Brain microvascular endothelial cell (primary cell): ENCODE measurements at places on chromosomes 1 and 21.

DNA sequence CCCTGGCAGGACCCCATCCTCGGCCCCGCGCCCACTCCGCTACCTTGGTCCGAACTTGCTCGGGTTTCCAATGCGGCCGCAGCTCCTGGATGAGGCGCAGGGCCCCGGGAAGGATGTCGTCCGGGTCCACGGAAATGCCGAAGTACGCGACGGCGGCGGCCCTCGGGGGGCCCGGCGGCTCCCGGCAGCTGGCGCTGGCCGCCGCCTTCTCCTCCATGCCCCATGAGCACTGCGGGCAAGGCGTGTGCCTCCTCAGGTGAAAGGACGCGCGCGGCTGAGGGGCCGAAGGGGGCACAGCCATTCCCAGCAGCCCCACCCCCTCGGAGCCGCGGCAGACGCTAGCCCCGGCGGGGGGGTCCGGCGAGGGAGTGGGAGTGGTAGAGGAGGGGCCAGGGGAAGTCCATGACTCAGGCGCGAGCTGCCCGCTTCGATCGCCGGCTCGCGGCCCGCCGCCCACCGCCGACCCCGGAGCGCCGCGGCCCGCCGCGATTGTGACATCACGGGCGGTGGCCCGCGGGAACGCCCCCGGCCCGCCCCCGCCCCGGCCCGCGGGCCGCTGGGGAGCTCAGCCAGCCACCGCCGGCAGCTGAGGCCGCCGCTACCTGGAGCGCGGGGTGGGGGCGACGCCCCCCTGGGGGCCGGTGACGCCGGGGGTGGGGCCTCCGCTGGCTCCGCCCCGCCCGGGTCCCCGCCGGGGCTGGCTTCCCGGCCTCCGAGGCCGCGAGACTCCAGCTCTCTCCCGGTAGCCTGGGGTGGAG lies at the start of gene ETNK2:
ETNK2 (minus strand) TSS at position 493 of the 758 bp plus-strand sequence; CDS start at position 301, 192 bp downstream.
- DNase-seq, result no peak

DNA sequence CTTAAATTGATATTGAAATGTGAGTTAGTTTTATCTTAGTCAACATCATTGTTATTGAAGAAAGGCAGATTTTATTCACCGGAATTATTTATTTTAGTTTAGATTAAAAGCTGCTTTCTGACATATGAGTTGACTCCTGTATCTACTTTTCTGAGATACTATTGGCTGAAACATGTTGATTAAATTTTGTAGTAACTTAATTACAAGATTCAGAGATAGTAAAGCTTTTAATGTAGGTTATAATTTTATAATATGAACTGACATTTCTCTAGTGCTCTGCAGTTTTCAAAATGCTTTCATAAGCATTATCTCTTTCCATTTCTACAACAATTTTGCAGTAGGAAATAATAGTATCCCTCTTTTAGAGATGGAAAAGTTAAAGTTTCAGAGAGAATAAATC lies 616.0 kb downstream of the USP25 start:
- DNase-seq, result no peak

DNA sequence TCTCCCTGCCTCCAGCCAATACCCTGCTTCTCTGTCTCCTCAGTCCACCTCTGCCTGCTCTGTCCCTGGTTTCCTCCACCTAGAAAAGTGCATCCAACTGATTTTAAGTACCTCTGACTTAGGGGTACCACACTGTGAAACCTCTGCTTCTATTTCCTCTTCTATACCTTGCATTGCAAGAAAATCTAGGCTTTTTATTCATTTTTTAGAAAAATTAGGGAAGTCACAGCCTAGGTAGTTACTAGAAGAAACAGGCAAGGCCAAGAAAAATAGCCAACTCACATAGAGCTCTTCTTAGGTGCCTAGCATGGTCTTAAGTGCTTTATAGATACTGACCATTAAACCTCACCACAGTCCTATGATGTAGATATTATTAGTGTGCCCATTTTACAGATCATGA lies 39.1 kb downstream of the HIVEP3 start:
- no peak for DNase-seq

DNA sequence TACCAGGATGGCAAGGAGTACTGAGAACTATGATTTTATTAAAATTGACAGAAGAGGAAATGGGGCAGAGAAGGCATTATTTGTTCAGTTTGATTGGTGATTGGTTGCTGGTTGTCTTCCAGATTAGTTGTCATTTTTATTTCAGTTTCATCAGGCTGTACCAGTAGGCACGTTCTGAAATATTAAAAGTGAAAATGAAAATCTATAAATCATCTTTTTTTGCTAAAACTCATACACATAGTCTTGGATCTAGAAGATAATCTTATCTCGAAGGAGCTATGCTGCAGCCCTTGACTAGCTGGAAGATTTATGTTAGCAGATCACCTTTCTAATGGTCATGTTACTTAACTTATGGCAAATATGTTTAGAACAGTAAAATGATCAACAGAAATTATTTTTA lies 29.0 kb downstream of the NEK7 start:
- no peak for DNase-seq

DNA sequence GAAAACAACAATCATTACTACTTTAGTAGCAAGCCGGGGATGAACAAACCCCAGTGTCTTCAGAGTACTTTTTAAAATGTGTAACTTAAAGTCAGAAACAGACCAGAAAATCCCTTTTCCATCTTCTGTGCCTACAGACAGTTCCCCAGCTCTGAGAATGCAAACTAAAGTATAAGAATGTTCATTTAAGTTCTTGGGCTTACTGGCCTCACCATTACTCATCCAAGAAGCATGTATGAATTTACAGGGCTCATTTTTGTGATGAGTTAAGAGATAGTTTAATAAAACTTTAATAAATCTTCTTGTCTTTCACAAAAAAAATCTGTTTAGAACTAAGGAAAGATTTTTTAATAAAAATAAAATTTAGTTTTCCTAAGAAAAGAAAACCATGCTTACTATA lies 4.6 kb downstream of the LPGAT1 start:
- peak; percentile 41 for DNase-seq

DNA sequence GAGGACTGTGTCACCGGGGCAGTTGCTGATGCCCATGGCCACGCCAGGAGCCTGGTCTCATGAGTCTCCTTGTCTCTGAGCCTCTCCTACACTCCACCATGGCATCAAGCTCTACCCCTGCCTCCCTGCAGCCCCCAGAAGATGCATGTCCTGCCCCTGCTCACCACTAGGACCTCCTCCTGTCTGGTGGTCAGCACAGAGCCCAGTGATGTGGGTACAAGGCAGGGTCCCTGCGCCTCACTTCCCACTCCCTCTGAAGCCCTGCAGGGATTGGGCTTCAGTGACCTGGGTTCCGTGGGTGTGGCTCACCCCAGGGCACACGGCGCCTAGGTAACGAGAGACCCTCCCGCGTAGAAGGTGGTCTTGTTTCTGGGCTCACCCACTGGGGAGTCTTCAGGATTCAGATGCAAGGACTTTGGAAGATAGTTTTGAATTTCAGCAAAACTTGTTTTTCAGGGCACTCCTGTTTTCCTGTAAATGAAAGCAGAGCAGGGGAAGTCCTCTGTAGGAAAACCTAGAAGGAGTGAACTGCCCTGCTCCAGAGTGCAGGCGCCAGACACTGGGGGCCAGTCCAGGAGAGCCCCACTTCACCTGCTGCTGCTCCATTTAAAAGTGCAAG lies 2.8 kb downstream of the COL18A1 start:
- no peak for DNase-seq

GRCh38 chr21:42864815-42865775 lies 14.2 kb downstream of the WDR4 start:
- DNase-seq, result no peak

DNA sequence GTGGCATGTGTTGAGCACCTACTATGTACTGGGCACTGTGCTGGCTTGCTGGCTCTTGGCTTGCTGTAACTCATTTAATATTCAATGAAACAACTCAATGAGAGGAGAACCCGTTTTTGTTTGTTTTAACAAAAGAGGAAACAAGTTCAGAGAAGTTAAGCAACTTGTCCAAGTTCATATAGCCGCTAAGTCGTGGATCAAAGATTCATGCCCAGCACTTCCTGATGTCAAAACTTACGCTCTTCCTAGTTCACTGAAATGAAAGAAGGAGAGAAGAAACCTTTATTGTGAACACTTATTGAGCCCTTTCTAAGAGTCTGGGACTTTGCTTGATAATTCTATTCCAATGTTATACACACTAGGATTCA lies 475.9 kb downstream of the PTPRU start:
- DNase-seq, result no peak

DNA sequence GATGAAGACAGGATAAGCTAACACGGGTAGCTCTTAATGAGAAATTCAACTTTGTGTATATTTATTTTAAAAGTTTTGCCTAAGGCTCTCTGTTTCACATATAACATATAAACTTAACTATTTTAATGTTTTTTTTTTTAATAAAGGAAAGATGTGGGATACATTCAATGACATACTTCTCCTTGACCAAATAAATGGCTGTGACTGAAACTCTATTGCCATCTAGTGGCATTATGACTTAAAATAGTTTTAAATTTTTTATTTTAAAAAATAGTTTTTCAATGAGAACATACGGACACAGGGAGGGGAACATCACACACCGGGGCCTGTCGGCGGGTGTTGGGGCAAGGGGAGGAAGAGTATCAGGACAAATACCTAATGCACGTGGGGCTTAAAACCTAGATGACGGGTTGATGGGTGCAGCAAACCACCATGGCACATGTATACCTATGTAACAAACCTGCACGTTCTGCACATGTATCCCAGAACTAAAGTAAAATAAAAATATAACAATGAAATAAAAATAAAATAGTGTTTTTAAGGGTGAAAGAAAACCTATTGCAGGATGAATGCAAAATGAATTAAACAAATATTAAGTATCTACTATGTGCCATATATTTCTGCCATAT lies 83.4 kb downstream of the LYST start:
- DNase-seq, result peak; percentile 16

GRCh38 chr1:52574594-52574993 lies 21.7 kb upstream of the TUT4 start:
- peak; percentile 81 for DNase-seq

DNA sequence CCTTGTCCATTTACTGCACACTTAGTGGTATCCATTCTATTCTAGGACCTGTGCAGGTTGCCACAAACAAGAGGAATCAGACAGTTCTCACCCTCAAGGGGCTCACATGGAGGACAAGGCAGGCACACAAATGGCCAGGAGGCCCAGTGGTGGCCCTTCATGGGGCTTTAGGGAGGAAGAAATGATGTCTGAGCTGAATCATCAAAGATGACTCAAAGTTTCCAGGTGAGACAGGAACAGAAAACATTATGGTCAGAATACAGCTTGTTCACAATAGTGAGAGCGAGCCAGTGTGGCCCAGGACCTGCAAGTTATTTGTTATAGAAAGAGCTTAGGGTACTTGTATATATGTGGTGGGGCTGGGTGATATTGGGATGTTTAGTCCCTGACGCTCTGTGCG lies 26.4 kb downstream of the SHISAL2A start:
- DNase-seq, result no peak

- DNase-seq, result peak; percentile 31
These were observed 684 bp downstream of the PPIH start for GRCh38 chr1:42658877-42659337.

GRCh38 chr1:7543718-7544090 lies 227.4 kb upstream of the VAMP3 start:
- DNase-seq, result no peak

DNA sequence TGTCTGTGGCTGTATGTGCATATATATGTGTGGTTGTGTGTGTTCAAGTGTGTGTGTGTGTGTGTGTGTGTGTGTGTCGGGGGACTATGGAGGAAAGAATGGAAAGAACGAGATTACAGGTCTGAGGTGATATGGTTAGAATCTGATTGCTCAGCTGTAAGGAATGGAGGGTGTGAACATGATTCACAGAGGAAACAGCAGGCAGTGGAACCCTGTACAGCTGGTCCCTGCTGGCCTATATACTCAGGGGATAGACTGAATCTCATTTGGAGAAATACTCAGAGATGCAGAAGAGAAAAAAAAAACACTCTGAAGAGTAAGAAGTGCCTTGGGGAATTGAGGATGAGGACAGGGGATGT lies 180.1 kb upstream of the ESRRG start:
- DNase-seq, result peak; percentile 33

- peak; percentile 35 for DNase-seq
These were observed 592 bp downstream of the ZNF692 start for GRCh38 chr1:248858096-248858890.

DNA sequence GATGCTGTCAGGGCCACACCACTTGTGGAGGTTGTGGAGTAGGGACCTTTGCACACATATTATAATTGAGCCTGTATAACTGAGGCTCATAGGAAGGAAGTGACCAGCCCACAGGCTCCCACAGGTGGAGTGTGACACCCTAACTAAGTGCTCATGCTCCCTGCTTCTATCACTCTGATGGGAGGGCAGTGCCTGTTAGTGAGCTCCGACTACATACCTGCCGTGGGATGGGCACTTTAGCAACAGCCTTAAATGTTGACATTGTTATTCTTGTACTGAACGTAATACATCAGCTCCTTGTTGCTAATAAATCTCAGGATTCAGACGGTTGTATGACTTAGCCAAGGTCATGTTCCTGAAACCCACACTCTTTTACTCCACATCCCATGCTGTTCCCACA lies 58.0 kb downstream of the BEND5 start:
- no peak for DNase-seq

- no peak for DNase-seq
These were observed 35.8 kb downstream of the LHX4 start for GRCh38 chr1:180265871-180266270.

DNA sequence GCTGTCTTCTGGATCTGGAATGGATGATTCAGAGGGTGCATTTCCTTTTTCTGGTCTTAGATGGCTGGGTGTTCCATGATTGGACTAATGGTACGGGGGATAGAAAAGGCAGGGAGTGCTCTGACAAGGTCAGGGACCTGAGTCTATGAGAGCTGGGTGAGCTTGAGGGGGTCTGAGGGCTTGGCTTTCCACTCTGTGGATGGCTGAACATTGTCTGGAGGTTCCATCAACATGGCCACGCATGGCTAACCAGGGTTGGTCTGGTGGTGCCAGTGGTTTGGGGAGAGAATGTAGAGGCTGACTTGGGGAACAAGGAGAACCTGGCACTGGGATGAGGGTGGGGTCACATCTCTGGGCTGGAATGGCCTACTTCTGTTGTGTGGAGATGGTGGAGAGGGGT lies 41.5 kb upstream of the TSPAN2 start:
- no peak for DNase-seq

- DNase-seq, result no peak
These were observed 3.2 kb downstream of the RAP1GAP start for GRCh38 chr1:21665711-21666575.

DNA sequence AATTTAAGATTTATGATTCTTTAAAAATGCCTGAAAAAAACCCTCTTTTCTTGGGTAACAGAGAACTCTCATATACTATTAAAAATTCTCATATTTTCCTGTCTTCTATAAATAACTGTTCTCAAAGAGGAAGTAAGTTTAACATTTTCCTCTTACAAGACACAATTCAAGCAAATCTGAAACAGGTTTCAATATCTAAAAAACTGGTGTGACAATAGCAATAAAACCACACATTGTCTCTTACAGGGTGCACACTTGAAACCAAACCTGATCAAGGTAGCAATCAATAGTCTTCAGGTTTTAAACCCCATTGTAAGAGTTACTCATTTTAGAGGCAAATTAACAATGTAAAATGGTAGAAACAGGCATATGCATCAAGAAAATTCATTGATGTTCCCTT lies 28.0 kb downstream of the FUBP1 start:
- DNase-seq, result no peak
